Stimulated activated CD4-positive, alpha-beta T cell treated with anti-CD3 and anti-CD28 coated beads, Interleukin-12 subunit alpha, Interleukin-12 subunit beta, amount 100 ng/mL, for 4 hours (primary cell): ENCODE measurements at places on chromosomes 3 and 15.

- DNase-seq, result no peak
Measured at GRCh38 chr3:16767006-16767405, 117.7 kb upstream of the PLCL2 start.

DNA sequence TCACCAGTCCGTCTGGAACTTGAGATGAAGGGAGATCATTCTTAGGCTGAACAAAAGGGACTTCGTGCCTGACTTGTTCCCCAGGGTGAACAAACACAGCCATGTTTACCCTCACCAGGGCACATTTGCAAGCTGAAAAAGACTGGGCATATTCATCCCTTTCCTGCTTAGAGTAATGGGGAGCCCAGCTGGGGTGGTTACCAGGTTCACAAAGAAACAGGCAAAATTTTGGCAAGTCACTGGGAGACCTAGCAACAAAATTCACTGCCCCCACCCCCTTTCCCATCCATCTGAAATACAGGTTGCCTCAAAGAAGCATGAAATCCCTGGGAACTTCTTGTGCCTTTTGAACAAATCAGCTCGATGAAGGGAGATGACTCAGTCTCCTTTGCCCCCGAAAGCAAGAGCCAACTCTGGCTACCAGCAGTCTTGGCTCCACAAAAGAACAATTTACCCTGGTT is 775.0 kb downstream of the SQOR start:
- no peak for DNase-seq

- no peak for DNase-seq
Measured at GRCh38 chr15:41160639-41161315, 44.7 kb upstream of the INO80 start.

DNA sequence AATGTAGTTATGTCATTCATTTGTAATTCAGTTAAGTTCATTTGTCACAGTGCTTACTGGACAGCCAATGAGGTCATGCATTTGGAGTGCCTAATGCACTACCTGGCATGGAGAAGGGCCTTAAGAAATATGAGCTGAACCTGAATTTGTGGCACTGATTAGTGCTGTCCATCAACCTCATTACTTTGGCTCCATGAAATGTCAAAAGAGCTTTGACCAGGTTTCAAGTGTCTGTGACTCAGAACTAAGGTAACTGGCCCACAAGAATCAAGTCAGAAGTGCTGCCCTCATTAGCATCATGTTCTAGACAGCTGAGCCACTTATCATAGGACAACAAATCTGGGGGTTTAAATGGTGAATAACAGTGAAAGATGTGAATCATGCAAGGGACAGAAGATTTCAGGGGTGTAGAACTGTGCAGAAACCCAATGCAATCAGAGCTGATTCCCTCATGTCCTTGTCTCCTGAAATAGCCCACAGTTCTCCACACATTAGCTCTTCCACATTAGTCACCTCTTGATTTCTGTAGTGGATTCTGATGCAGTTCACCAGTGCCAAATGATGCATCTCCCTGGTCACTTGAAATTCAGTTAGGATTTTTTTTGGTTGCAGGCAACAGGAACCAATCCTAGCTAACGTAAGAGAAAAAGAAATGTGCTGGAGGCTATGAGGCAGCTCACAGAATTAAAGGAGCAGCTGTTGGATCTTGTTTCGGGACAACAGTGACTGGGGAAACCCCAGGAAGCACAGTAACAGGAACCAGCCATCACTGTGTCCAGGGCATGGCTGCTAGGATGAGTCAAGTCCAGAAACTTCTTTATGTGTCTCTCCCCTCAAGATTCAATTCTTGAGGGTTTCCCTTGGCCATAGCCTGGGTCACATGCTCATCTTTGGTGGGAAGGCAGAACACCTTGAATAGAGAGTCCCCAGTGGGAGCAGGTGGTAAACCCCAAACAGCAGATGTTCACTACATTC is 38.7 kb downstream of the CHST2 start:
- DNase-seq, result no peak

GRCh38 chr15:53434174-53434678 is 325.2 kb downstream of the WDR72 start:
- no peak for DNase-seq

GRCh38 chr3:46429250-46429649 is 22.2 kb downstream of the CCRL2 start:
- no peak for DNase-seq

DNA sequence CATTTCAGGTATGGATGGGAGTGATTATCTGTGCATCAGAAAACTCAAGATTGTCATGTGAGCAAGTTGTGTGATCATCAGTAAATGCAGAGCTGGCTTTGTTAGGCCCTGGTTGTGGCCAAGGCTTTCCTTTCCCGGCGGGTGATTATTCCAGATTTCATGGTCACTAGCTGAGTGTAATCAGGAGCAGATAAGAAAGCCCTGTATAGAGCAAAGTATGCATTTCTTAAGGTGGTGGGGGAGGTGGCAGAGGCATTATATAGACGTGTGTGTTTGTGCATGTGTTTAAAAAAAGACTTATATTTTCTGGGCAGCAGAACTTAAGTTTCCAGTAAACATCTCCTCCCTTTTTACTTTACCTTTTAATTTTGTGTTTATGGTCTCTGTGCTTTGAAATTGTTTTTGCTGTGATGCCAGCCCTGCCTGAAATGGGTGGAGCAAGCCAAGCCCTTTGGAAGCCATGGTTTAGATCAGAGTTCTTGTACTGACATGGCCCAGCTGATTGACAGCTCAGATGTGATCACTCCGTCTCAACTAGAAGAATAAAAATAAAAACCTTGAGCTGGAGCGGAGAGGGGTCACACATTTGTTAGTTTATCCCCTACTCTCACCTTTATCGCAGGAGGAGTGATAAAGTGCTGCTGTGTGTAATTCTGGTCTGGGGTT is 22.2 kb downstream of the SMAD3 start:
- DNase-seq, result no peak

- no peak for DNase-seq
Measured at GRCh38 chr3:160697637-160698380, 20.8 kb downstream of the ARL14 start.

DNA sequence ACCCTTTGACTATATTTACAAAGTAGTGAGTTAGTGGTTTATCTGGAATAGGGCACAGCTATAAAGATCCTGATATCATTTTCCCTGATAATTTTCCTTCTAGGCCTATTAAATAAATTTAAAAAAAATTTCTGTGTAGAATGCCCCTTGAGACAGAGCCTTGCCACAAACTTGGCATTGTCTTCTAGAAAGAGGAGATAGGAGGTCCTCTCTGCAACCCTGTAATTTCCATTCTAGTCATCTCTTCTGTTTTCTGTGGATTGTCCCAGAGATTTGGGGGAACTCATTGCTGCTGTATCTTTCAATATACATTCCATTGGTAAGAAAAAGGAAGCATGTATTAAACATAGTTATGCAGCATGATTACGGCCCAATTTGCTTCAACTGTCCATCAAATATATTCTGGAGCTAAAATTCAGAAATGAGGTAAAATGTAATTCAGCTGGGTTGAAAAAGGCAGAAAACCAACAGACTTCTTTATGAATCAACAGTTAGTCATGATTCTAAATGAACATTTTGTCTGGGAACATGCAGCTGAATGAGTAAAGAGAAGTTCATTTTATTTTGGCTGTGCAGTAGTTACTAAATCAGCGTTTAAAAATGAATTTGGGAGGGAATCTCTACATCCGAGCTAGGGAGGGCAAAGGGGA is 401.1 kb downstream of the NAALADL2 start:
- DNase-seq, result no peak

DNA sequence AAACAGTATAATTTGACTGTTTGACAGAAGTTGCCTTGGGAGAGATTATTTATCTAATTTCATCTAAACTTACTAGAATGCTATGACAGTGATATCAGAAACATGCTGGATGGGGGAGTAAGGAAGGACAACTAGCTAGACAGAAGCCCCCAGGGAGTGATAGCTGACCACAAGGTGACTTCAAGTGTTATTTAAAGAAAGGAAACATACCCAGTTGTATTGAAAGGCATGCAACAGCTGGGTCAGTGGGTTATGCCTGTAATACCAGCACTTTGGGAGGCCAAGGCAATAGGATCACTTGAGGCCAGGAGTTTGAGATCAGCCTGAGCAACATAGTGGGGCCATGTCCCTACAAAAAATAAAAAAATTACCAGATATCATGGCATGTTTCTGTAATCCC is 69.6 kb downstream of the SLC49A4 start:
- DNase-seq, result no peak

DNA sequence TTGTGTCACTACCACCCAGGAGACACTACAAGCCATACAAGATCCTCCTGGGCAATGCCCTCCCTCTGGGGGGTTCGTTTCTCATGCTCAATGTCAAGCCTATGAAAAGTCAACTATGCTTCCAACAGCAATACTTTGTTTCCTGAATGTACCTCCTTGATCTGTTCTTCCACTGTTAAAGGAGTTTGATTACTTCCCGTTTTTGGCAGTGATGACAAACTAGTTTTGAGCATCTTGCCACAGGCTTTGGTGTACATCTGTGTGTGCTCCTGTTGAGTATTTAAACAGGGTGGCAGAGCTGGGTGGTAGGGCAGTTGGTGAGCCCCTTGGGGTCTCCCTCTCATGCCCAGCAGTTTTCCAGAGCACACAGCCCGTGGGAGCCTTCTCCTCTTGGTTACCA is 81.4 kb downstream of the IL12A start:
- DNase-seq, result no peak

GRCh38 chr3:168249550-168250414 is 154.1 kb upstream of the GOLIM4 start:
- DNase-seq, result no peak

DNA sequence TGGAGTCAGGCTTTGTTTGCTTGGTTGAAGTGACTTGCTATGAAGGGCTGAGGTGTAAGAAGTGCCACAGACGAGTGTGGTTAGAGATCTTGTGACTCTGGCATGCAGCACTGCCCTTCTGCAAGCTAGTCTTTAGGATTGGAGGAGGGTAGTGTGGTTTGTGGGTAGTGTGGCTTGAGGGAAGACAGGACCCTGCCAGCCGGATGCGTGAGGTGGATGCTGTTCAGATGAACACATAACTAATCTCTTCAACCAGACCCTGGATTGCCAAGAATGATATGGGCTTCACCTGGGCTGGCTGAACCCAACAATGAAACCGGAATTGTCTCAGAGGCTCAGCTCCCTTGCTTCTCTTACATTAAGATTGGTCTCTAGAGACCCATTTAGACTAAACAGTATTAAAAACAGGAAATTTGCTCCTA is 32.7 kb downstream of the STARD9 start:
- DNase-seq, result no peak

GRCh38 chr15:45084163-45084562 is 29.8 kb downstream of the DUOX2 start:
- DNase-seq, result no peak

GRCh38 chr15:84697236-84697990 is 18.5 kb downstream of the SEC11A start:
- no peak for DNase-seq
